ENCODE measurements at places on chromosomes 16 and 17.

- peak; percentile 66 for DNase-seq
Measured at GRCh38 chr16:30005341-30006094, 5.3 kb downstream of the DOC2A start.

- no peak for DNase-seq
Measured at GRCh38 chr17:72440961-72441360, 320.1 kb downstream of the SOX9 start.

DNA sequence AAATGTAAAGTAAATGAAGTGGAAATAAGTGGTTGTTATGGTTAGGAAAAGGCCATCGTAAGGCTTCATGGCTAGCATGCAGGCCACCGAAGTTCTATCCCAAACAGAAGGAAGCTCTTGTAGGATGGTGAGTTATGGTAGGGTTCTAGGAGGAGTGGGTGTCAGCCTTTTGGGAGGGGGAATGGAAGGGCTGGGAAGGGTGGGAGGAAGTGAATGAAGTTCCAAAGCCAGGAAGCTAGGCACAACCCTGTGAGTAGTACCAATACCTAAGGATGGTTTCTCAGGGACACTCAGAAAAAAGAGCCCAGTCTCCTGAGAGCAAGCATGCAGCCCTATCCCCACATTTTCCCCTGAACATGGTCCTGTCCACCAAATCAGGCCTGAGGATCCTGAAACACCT, 36.3 kb upstream of the CDRT4 start:
- no peak for DNase-seq

DNA sequence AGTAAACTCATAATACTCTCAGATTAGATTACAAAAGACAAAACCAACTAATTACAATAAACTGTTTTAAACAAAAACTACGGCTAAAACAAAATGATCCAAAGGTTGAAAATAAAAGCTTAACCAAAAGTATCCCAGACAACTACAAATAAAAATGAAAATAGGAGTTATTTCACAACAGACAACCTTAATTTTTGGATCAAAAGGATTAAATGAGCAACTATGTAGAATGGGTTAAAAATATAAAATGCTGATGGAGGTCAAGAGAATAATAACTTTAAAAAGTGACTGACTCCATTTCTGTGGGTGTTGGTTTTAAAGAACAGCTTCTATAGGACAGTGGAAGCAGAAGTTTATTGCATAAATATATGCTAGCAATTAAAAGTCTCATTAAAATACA, 28.6 kb downstream of the METTL16 start:
- no peak for DNase-seq

GRCh38 chr17:33989361-33990148, 265.5 kb upstream of the CCL2 start:
- no peak for DNase-seq

DNA sequence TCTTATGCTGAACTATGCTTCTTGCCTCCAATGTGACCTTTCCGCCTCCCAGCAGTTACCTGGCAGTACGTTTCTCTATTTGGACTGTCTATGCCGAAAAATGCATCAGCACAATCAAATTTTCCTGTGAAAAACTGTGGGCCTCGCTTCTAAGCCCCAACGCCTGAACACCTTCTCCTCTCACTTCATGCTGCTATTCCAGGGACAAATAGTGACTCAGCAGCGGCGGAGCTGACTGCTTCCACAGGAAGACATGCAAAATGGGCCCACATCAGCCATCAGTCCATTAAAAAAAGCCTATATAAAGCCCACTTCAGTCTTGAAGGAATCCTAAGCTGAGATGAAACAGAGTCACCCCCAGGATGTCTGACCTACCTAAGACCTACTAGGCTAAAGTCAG, 10.5 kb upstream of the PIP4K2B start:
- no peak for DNase-seq

- DNase-seq: no peak
Measured at GRCh38 chr16:57039148-57039812, 49.9 kb downstream of the NLRC5 start.

Measured in glutamatergic neuron (in vitro differentiated cells).